SJCRH30 (cell line): ENCODE measurements at places on chromosomes 5 and 9.
A peak's percentile ranks its signal among the peaks of the same experiment; 100 is the strongest.

GRCh38 chr9:17462869-17463464 lies 115.9 kb upstream of the SH3GL2 start:
- peaks cover 3% of the 10 kb centered on the region; the same call in 1 of the 2 replicates for H3K36me3 ChIP-seq
- no peak overlapping the region for H3K27ac ChIP-seq
- H3K4me1 ChIP-seq, result no peaks in the 10 kb centered on the region
- no peak overlapping the region for H3K4me3 ChIP-seq

DNA sequence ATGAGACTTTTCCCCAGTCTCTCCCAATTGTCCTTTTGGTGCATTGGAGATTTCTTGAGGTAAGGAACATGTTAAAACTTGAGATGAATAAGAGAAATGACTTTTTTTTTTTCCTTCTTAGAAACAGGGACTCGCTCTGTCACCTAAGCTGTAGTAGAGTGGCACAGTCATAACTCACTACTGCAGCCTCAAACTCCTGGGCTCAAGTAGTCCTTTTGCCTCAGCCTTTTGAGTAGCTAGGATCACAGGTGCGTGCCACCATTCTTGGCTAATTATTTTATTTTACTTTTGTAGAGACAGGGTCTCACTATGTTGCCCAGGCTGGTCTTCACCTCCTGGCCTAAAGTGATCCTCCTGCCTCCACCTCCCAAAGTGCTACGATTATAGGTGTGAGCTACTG lies 25.9 kb downstream of the CDC42SE2 start:
- no peak for DNase-seq
- no peaks in the 10 kb centered on the region for H3K4me1 ChIP-seq
- no peak overlapping the region for H3K27ac ChIP-seq
- peaks cover 7% of the 10 kb centered on the region; the same call in 1 of the 2 replicates for H3K36me3 ChIP-seq

GRCh38 chr5:149223081-149223848 lies 48.4 kb upstream of the AFAP1L1 start:
- no peaks in the 10 kb centered on the region for H3K27me3 ChIP-seq
- no peaks in the 10 kb centered on the region for H3K36me3 ChIP-seq

GRCh38 chr9:37801959-37802711 lies 1.5 kb downstream of the DCAF10 start:
- no peak overlapping the region; the same call in 1 of the 2 replicates for H3K27ac ChIP-seq
- H3K36me3 ChIP-seq, result peaks cover 5% of the 10 kb centered on the region
- no peaks in the 10 kb centered on the region for H3K27me3 ChIP-seq
- peak overlapping the region; percentile 97 for H3K4me3 ChIP-seq
- DNase-seq, result peak; percentile 9

- no peaks in the 10 kb centered on the region for H3K36me3 ChIP-seq
- peak overlapping the region; percentile 73 for H3K4me3 ChIP-seq
- no peaks in the 10 kb centered on the region for H3K27me3 ChIP-seq
- DNase-seq, result no peak
These were observed 654 bp upstream of the TUT7 start for GRCh38 chr9:86354818-86355309.

DNA sequence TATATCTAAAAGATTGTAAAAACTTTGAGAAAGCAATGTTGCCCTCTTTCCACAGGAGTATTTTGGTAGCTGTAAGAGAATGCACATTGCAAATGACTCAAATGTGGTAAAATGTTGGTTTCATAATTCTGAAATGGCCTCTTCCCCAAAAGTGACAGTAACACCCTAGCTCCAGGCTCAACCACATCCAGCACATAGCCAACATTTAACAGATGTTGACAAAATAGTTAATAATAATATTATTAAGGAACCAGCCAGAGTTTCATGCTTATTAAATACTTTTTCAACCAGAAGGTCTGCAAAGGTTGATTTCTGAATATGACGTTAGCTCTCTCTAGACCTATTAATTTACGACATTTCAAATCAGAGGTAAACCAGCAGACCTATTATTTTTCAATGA lies 1.3 kb downstream of the ANXA1 start:
- peak overlapping the region; percentile 58 for H3K27ac ChIP-seq
- no peaks in the 10 kb centered on the region for H3K27me3 ChIP-seq
- DNase-seq, result no peak
- peak overlapping the region; percentile 51 for H3K4me3 ChIP-seq

- no peaks in the 10 kb centered on the region for H3K36me3 ChIP-seq
- peaks cover 8% of the 10 kb centered on the region; the same call in 1 of the 2 replicates for H3K4me1 ChIP-seq
- H3K27me3 ChIP-seq, result no peaks in the 10 kb centered on the region
- DNase-seq, result no peak
- no peak overlapping the region for H3K4me3 ChIP-seq
These were observed 45.2 kb downstream of the PIP5K1B start for GRCh38 chr9:68750255-68750654.

DNA sequence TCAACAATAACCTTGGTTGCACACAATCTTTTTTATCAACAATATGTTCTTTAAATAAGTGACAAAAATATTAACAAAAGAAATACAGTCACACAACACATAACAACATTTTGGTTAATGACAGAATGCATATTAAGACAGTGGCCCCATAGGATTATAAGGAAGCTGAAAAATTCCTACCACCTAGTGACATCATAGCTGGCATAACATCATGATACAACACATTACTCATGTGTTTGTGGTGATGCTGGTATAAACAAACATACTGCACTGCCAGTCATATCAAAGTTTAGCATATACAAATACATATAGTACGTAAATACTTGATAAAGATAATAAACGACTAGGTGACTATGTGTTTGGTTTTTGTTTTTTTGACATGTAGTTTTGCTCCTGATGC lies 344.8 kb upstream of the POU5F2 start:
- no peaks in the 10 kb centered on the region for H3K27me3 ChIP-seq
- no peak overlapping the region for H3K27ac ChIP-seq
- no peaks in the 10 kb centered on the region for H3K36me3 ChIP-seq
- no peak overlapping the region for H3K4me3 ChIP-seq

DNA sequence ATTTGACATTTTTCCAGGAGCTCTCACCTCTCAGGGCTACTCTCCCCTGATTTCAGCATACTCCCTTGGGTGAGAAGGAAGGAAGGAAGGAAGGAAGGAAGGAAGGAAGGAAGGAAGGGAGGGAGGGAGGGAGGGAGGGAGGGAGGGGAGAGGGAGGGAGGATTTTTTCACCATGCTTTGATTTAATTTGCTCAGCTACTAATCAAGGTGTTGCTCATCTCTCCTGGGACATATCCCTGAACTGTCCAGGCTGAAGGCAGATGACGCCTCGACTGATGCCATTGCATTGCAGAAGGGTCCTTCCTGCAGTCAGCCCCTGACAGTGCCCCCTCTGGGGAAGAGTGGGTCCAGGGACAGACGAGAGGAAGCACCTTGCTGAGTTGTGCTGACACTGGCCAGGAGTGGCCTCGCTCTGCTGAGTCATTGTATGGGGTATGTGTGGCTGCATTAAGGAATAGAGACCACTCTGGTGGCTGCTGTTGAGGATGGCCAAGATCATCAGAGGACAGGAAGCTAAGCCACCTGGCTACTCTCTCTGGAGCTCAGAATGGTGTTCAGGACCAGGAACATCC lies 43.6 kb upstream of the CRB2 start:
- no peak for DNase-seq
- no peak overlapping the region for H3K4me3 ChIP-seq
- no peaks in the 10 kb centered on the region for H3K36me3 ChIP-seq
- H3K27me3 ChIP-seq, result no peaks in the 10 kb centered on the region
- H3K4me1 ChIP-seq, result no peaks in the 10 kb centered on the region

DNA sequence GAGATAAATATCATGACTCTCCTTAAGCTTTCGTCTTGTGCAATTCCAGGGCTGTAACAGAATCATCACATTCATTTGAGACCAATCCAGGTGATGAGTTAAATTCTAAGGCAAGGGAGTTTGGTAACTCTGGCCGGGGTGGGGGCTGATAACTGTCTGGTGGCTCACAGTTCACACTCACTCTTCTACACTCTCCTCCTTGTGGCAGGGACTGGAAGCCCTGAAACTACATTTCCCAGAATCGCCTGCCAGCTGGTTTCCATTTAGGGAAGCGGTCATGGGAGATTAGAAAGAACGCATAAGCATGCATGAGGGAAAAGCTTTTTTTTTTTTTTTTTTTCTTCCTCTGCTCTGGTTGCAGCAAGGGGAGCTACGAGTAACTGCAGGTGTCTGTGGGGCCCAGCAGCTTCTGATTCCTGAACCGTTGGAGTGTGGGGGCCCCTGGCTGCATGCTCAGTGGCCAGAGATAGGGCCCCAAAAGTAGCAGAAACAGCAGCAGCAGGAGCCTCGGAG lies 154.8 kb upstream of the TBC1D2 start:
- H3K36me3 ChIP-seq, result no peaks in the 10 kb centered on the region
- peaks cover 23% of the 10 kb centered on the region for H3K27me3 ChIP-seq
- no peak overlapping the region for H3K4me3 ChIP-seq
- H3K4me1 ChIP-seq, result 0 out of 2 replicates have a peak, but pooled peaks cover 5% of the 10 kb centered on the region

- no peak overlapping the region for H3K4me3 ChIP-seq
- no peak for DNase-seq
- H3K4me1 ChIP-seq, result no peaks in the 10 kb centered on the region
- H3K27me3 ChIP-seq, result no peaks in the 10 kb centered on the region
These were observed 53.2 kb downstream of the TTC39B start for GRCh38 chr9:15253786-15254185.

- no peak for DNase-seq
- H3K4me3 ChIP-seq, result no peak overlapping the region
- no peak overlapping the region for H3K27ac ChIP-seq
- H3K27me3 ChIP-seq, result no peaks in the 10 kb centered on the region
- no peaks in the 10 kb centered on the region for H3K36me3 ChIP-seq
These were observed 108.3 kb downstream of the SMIM15 start for GRCh38 chr5:61053937-61054336.

- no peak overlapping the region for H3K27ac ChIP-seq
- H3K4me3 ChIP-seq, result no peak overlapping the region
- no peak for DNase-seq
- H3K36me3 ChIP-seq, result no peaks in the 10 kb centered on the region
- peaks cover 5% of the 10 kb centered on the region for H3K4me1 ChIP-seq
- H3K27me3 ChIP-seq, result no peaks in the 10 kb centered on the region
These were observed 98.5 kb downstream of the ARL15 start for GRCh38 chr5:54211912-54212311.

GRCh38 chr5:57855831-57856230 lies 373.2 kb upstream of the ACTBL2 start:
- H3K4me3 ChIP-seq, result no peak overlapping the region
- DNase-seq, result no peak
- peaks cover 42% of the 10 kb centered on the region for H3K4me1 ChIP-seq
- H3K27ac ChIP-seq, result no peak overlapping the region
- H3K36me3 ChIP-seq, result no peaks in the 10 kb centered on the region

DNA sequence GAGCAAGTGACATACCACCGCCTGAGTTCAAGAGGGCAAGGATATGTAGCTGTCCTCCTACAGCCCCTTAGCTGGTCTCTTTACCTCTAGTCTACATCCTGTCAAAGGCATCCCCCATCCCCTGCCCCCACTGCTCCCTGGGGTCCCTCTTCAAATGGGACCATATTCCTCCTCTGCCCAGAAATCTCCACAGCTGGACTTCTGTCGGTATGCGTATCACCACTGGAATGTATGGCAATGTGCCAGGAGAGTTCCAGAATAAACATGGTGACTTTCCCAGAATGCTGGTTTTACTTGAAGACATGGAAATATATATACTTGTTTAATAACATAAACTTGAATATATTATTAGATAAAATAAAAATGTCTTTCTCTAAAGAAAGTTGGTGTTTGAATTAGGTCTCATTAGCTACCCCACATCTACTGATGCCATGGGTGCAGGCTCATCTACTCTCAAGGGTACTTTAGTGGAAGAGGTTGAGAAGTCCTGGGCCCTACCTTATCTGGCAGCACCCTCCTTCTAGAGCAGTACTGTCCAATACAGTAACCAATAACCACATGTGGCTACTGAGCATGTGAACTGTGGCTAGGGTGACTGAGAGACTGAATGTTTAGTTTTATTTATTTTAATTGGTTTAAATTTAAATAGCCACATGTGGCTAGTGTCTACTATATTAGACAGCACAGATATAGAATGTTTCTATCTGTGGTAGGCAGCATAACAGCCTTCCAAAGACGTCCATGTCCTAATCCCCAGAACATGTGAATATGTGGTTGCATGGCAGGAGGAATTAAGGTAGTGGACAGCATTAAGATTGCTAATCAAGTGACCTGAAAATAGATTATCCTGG lies 181.7 kb upstream of the SLC30A5 start:
- no peaks in the 10 kb centered on the region for H3K36me3 ChIP-seq
- peak; percentile 82 for DNase-seq
- H3K4me1 ChIP-seq, result peaks cover 14% of the 10 kb centered on the region
- H3K27ac ChIP-seq, result no peak overlapping the region
- no peak overlapping the region for H3K4me3 ChIP-seq

DNA sequence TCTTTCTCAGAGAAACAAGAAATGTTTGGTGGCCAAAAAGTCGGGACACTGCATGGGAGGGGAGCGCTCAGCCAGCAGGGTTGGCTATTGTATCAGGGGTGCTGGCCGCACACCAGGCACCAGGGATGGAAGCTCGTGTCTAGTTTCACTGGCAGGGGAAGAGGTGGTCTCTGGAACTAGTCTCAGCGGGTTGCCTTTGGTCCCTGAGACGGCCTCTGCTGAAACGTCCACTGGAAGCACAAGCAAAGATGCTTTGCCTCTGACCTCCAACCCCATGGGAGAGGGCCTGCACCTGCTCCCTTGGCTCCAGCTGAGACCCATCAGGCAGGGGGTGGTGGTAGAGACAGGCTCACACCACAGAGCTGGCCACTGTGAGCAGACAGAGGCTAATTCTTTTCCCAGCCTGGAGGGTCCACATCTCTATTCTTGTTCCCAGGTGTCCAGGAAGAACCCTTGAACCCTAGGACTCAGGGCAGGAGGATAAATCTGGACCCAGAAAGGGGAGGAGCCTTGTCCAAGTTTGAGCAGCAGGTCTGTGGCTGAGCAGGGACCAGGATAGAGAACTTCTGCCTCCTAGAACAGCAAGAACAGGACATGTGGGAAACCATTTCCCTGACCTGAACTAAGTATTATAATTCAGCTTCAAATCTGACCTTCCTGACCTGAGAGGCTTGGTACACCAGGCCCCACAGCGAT lies 102.6 kb downstream of the RGS3 start:
- H3K27ac ChIP-seq, result peak overlapping the region; percentile 68
- H3K27me3 ChIP-seq, result no peaks in the 10 kb centered on the region
- peaks cover 43% of the 10 kb centered on the region for H3K4me1 ChIP-seq
- peak overlapping the region; percentile 64 for H3K4me3 ChIP-seq
- peak; percentile 77 for DNase-seq

- no peak overlapping the region for H3K4me3 ChIP-seq
- no peak overlapping the region for H3K27ac ChIP-seq
- H3K4me1 ChIP-seq, result peaks cover 13% of the 10 kb centered on the region
- DNase-seq, result no peak
- no peaks in the 10 kb centered on the region for H3K36me3 ChIP-seq
These were observed 828.9 kb downstream of the TLR4 start for GRCh38 chr9:118533101-118533500.

- no peaks in the 10 kb centered on the region for H3K36me3 ChIP-seq
- no peak overlapping the region for H3K4me3 ChIP-seq
- H3K27ac ChIP-seq, result no peak overlapping the region
These were observed 937.2 kb upstream of the TYRP1 start for GRCh38 chr9:11755951-11756350.

DNA sequence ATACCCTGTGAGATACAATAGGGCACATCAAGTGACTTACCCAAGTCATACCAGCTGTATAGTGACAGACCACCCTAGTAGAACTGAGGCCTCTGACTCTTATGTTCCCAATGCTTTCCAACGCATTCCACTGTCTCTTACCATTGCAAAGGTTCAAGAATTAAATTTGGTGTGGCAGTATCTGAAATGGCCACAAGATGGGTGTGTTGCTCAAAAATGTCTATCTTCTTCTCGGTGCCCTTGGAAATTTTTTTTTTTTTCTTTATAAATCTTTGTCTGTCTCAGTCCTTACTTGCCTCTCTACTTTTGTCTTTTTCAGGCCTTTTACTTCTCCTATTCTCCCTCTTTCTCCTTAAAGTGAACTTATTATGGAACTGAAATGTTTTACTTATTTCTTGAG lies 48.4 kb downstream of the GPR21 start:
- H3K4me1 ChIP-seq, result no peaks in the 10 kb centered on the region
- H3K4me3 ChIP-seq, result no peak overlapping the region
- no peaks in the 10 kb centered on the region for H3K27me3 ChIP-seq
- peak; percentile 76 for DNase-seq
- H3K27ac ChIP-seq, result no peak overlapping the region
- H3K36me3 ChIP-seq, result peaks cover 73% of the 10 kb centered on the region
